ENCODE measurements at places on chromosomes 11 and 22.

GRCh38 chr22:47289336-47289985 is 527.0 kb downstream of the TBC1D22A start:
- DNase-seq = no peak

DNA sequence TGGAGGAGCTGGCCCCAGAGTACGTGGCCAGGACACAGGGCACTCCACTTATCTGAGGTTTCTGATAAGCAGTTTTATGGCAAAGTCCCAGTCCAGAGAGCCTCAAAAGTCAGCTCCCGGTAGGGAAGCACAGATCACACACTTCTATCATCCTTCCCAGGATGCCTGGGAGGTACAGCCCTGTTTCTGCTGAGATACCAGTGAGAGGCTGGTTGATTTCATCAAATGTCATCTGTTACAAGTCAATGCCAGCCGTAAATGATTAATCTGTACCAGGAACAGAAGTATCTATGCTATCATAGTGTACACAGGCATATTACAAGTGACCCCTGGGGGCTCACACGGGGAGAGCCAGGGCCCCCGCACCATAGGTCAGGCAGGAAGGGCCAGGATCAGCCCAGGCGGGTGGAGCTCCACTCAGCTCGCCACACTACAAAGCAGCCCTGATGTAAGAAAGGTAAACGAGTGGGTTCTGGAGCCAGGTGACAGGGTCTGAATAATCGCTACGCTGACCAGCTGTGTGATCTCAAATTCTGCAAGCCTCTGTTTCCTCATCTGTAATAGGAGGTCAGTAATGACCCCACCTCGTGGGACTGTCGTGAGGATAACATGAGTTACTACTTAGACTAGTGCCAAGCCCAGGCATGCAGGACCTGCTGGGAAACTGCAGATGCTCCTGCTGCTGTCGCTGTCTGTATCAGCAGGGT is 17.6 kb downstream of the PLA2G6 start:
- no peak for DNase-seq

DNA sequence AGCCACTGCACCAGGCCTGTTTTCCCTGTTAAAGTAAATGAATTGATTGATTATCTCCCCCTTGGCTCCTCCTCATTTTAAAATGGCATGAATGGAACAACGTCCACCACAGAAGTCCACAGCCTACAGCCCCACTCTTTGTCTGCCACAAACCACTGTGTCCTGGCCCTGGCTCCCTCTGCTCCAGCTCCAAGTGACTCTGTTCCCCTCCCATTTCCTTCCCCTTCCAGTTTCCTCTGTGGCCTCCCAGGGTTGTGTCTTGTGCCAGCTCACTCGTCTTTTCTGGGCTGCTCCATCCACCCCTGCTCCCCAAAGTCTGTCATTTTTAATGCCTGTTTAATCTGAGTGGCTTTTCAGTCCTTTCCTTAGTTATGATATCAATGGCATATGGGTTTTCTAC is 52.4 kb upstream of the CD5 start:
- no peak for DNase-seq

DNA sequence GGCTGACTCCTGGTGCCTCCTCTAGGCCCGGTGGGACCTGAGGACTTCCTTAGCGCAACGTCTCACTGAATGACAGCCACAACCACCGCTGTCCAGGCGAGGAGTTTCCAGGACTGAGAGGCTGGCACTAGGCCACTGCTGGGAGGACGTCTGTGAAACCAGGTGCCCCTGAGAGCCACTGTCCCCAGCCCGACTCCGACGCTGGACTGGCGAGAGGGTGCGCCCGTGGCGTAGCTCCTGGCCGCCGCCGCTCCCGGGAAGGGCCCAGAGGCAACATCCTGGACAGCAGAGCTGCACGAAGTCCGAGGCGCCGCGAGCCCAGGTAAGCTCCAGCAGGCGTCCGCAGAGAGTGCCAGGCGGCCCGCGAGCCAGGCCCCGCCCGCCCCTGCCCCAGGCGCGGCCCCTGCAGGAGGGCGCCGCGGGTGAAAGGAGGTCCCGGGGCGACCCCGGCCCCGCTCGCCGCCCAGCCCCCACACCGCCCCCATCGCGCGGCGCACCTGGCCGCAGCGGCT is 525 bp downstream of the DGCR2 start:
- no peak for DNase-seq
